ENCODE measurements at places on chromosomes 6 and 20.
A peak's percentile ranks its signal among the peaks of the same experiment; 100 is the strongest.

GRCh38 chr6:27251606-27252251, 4.2 kb downstream of the PRSS16 start:
- peak; percentile 45 for DNase-seq

- DNase-seq, result no peak
These were observed 31.8 kb upstream of the BLCAP start for GRCh38 chr20:37559312-37560027.

DNA sequence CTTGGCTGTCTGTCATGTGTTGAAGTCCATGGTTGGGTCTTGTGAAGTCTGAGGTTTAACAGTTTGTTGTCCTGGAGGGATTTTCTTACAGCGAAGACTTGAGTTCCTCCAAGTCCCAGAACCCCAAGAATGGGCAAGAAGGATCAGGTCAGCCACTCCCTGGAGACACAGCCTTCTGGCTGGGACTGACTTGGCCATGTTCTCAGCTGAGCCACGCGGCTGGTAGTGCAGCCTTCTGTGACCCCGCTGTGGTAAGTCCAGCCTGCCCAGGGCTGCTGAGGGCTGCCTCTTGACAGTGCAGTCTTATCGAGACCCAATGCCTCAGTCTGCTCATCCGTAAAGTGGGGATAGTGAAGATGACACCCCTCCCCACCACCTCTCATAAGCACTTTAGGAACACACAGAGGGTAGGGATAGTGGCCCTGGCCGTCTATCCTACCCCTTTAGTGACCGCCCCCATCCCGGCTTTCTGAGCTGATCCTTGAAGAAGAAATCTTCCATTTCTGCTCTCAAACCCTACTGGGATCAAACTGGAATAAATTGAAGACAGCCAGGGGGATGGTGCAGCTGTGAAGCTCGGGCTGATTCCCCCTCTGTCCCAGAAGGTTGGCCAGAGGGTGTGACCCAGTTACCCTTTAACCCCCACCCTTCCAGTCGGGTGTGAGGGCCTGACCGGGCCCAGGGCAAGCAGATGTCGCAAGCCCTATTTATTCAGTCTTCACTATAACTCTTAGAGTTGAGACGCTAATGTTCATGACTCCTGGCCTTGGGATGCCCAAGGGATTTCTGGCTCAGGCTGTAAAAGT, 43.5 kb downstream of the SIRPA start:
- no peak for DNase-seq

DNA sequence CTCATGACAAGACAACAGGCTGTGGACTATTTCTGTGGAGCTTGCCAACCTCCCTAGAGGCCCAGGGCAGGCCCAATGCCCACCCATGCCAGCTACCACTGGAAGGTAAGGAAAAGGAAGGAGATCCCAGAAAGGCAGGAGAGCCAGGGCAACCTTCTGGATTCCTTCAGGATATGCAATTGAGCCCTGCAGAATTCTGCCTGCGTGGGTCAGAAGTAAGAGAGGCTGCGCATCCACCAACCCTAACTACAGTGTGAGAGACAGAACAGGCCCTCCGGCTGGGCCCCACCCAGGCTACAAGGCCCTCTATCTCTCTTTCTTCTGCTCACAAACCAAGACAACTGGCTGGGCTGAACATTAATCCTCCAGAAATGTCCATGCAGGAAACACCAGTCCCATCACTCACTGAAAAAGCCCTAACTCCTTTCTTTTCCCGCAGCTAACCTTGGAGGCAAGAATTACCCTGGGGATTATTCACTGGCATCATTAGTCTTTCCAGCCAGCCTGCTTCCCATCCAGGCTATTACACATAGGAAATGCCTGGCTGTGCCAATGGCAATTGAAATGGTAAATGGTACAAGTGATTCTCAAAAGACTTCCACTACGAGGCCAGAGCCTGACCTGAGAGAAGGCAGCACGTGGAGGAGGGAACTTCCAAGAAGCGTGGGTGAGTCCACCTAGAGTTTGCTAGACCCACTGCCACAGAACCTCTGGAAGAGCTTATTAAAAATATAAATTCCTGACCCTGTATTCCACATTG, 15.2 kb downstream of the MAP1LC3A start:
- DNase-seq, result no peak

GRCh38 chr20:36684747-36685146, 38.8 kb upstream of the SLA2 start:
- no peak for DNase-seq
